ENCODE measurements at places on chromosomes 16 and 17.
A peak's percentile ranks its signal among the peaks of the same experiment; 100 is the strongest.

DNA sequence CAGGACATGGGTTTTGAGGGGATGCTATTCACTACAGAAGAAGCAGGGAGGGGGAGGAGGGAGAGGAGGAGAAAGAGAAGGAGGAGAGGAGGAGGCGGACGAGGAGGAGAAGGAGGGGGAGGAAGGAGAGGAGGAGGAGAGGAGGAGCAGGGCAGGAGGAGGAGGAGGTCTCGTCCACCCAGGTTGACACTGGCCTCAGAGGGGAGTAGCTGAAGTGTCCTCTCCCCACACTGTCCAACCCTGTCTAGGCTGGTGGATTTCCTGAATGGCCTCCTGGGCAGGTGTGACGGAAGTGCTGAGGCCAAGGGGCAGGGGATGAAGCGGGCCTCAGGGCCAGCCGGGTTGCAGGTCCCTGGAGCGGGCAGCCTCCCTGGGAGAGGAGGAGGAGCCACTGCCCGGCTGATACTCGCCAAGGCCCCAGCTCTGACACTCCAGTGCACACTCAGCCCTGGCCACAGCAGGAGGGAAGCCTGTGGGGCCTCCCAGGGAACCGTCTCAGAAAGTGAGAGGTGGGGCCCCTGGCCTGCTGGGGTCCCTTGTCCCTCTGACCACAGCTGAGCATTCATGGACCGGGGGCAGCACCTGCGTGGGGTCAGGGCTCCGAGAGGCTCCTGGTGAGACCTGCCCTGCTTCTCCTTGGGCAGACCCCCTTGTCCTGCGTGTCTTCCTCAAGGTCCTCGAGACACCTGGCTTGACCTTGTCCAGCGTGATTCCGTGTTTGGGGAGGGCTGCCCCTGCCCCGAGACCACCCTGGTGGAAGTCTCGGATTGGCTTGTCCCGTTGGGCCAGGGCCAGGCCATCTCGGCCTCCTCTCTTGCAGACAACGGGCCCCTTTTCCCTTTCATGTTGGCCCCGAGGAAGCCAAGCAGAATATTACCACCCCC, 200.6 kb upstream of the CIBAR2 start:
- no peak for DNase-seq

DNA sequence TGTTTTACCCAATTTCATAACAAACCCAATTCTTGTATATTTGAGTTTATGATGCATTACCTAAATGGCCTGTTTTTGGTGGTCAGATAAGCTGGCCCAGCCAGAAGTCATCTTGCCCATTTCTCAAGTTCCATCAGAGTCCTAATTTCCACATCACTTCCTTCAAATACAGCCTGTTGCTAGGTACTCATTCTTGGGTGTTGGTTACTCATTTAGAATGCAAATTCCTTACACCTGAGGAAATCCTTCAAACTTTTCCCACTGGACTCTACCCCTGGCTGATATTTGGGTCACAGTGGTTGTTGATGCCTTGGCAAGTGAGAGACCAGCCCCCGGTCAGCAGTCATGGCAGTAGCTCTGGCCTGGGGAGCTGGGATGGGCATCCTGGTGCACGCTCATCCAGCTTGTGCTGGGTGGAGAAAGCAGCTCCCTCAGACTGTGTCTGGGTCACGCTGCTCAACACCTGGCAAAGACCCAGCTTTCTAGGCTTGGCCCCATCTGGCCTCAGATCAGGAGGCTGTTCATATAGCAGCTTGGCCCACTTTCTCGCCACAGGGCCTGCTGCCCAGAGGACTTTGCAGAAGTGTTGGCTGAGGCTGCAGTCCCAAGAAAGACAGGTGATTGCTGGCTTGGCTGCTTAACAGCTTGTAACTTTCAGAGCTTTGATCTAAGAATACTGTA, 25.8 kb downstream of the WSB1 start:
- DNase-seq: peak; percentile 67

DNA sequence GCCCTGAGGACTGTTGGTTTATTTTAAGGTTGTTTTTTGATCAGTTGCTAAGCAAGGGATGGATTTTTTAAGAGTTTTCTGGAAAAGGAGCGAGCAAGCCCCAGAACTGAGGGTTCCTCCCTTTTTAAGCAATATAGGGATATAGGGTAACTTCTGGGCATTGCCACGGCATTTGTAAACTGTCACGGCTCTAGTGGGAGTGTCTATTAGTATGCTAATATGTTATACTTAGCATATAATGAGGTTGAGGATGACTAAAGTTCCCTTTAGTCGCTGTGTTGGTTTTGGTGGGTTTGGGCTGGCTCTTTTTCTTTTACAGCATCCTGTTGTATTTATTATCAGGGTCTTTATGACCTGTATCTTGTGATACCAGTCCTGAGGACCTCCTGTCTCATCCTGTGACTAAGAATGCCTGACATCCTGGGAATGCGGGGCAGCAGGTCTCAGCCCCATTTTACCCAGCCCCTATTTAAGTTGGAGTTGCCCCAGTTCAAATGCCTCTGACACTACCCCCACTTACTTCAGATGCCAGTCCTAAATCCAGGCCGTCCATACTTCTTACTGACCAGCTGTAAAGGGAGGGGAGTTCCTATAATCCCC, 59.4 kb downstream of the MFSD11 start:
- no peak for DNase-seq

GRCh38 chr17:73250851-73251640, 10.6 kb downstream of the CPSF4L start:
- DNase-seq: no peak

DNA sequence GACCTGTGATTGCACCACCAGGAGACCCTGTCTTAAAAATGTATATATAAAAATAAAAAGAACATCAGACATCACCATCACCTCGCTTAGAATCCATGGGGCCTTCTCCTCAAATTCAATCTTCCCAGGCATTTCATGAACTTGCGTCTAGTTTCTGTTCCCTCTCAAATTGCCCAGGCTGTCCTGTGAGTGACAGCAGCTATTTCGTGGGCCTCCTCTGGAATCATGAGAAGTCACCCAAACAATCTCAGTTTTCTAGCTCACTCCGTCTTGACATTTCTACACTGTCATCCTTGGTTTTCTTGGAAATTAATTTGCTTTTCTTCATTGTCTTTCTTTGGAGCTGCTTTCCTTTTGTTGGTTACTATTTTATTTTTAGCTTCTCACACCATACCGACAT, 7.3 kb downstream of the SLC52A1 start:
- no peak for DNase-seq

DNA sequence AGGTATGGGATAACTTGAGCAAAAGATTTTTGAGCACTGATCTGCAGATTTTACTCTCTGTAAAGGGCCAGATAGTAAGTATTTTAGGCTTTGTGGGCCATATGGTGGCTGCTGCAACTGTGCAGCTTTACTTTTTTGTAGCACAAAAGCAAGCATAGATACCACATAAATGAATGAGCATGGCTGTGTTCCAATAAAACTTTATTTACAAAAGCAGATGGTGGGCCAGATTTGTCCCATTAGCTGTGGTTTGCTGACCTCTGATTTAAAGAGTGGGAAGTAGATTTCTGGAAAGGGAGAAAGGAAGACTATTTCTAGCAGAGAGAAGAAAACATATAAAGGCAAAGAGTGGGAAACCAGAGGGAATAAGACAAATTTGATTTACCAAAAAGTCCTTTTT, 298.5 kb upstream of the HSBP1 start:
- no peak for DNase-seq

- DNase-seq: no peak
These were observed 314.4 kb downstream of the PMP22 start for GRCh38 chr17:14950686-14951085.
